ENCODE measurements at places on chromosomes 5 and 9. TPM values are rescaled to one million over a fixed set of nuclear protein-coding genes. Genes with fewer than 3 reads are reported as not detected.

The SLC46A2 gene
- 0.10 TPM for polyA plus RNA-seq

The FOXD4L5 gene
- polyA plus RNA-seq = 0.65 TPM

The BHMT2 gene
- polyA plus RNA-seq = 58.1 TPM

The HTR1A gene
- not detected for polyA plus RNA-seq

The C9orf43 gene
- 0.89 TPM for polyA plus RNA-seq

The ARL14EPL gene
- polyA plus RNA-seq = not detected

The SCAMP1 gene
- 51.1 TPM for polyA plus RNA-seq

The HRH2 gene
- polyA plus RNA-seq = 3.6 TPM

The CDH10 gene
- polyA plus RNA-seq = 3.9 TPM

The SLC45A2 gene
- polyA plus RNA-seq = 0.38 TPM

The EPB41L4B gene
- polyA plus RNA-seq = 20.0 TPM

The TEK gene
- polyA plus RNA-seq = 30.9 TPM

The NMUR2 gene
- 0.09 TPM for polyA plus RNA-seq

All from left renal cortex interstitium (tissue), 4 donors.